HTR-8/SVneo (cell line): ENCODE measurements at places on chromosomes 12 and 14.

DNA sequence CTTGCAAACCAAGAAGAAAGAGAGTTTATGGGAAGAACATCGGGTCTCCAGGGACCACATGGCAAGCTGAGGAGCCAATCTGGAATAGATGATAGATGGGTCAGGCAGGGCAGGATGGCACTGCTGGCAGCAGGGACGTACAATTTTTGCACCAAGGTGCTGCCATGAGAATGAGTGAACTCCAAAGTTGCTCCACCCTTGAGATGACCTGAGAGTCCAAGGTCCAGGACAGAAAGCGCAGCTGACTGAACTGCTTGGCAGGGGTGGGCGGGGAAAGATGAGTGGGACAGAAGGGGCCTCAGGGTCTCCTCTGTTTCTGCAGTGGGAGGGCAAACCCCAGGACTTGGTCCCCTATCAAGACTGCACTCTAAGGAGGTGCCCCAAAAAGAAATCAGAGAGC lies 136.7 kb upstream of the GSC start:
- no peak for DNase-seq

GRCh38 chr14:66281036-66281776 lies 205.0 kb upstream of the CCDC196 start:
- DNase-seq: no peak

GRCh38 chr12:105622846-105623736 lies 292.6 kb downstream of the C12orf75 start:
- no peak for DNase-seq

- no peak for DNase-seq
These were observed 82.4 kb upstream of the DIO3 start for GRCh38 chr14:101478796-101479410.

- no peak for DNase-seq
These were observed 4.3 kb downstream of the BCAT1 start for GRCh38 chr12:24944601-24944975.

DNA sequence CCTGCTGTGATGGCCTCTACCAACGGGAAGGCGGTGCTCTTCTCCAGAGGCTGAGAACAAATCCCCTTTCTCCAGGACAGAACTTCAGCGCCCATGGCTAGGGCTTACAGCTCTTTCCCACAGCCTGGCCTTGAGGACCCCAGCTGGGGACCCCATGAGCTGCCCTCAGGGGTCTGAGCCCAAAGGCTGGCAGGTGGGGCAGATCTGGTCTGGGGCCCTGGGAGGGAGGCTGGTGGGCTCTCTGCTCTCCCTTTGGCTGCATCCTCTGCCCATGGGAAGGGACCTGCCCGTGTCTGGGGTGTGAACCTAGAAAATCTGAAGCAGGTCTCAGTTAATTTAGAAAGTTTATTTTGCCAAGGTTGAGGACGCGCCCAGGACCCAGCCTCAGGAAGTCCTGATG lies 322.1 kb downstream of the ADGRD1 start:
- no peak for DNase-seq

- DNase-seq: no peak
These were observed 22.2 kb downstream of the SFSWAP start for GRCh38 chr12:131732996-131733615.

GRCh38 chr12:66500841-66501240 lies 178.0 kb downstream of the GRIP1 start:
- DNase-seq: no peak

- DNase-seq: no peak
These were observed 146.5 kb downstream of the SAMD4A start for GRCh38 chr14:54713379-54713778.

- DNase-seq: peak; percentile 28
These were observed 145.6 kb upstream of the NAV3 start for GRCh38 chr12:77685112-77685511.

GRCh38 chr12:5912437-5913334 lies 32.4 kb downstream of the ANO2 start:
- peak; percentile 31 for DNase-seq

DNA sequence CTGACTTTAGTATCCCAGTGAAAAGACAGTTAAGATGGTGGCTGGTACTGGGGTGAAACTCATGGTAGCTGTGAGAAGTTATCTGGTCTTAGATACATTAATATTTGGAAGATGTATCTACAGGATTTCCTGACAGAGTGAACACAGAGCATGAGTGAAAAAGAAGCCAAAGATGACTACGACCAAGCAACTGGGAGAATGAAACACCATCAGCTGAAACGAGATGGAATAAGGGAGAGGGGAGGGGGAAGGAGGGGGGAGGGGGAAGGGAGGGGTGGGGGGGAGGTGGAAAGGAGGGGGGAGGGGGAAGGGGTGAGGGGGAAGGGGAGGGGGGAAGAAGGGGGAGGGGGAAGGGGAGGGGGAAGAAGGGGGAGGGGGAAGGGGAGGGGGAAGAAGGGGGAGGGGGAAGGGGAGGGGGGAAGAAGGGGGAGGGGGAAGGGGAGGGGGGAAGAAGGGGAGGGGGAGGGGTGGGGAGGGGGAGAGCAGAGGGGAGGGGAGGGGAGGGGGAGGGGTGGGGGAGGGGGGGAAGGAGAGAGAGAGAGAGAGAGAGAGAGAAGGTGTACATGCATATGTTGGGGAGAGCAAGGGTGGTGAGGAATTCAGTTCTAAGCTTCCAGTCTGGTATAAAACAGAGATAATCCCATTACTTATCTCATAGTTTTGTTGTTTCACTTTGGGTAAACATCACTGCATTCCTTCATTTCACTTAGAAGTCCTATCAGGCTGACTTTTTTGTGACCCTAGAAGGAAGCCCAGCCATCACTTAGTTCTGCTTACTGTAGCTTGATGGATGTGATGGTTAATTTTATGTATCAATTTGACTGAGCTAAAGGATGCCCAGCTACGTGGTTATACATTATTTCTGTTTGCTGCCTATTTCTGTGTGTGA lies 73.9 kb downstream of the SPPL3 start:
- no peak for DNase-seq
